GM12892 (cell line): ENCODE measurements at places on chromosomes 12 and 14.

DNA sequence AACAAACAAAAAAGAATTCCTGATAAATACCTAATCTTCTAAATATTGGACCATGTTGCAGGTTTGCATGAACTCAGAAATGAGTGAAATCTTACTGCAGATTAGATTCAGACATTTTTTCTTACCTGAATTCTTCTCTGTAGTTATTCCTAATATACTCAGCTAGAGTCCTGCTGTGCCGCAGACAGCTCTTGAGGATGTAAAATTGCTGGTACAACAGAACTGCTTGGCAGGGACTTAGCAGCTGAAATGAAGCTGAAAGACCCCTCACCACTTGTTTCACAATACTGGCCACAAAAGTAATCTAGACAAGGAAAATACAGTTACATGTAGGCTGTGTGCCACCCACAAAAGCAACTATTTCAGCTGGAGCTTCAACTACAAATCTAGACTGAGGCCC, 48.3 kb upstream of the KICS2 start:
- DNase-seq = no peak

- DNase-seq = no peak
Observed at GRCh38 chr14:63996625-63997220, 143.9 kb downstream of the SYNE2 start.

- DNase-seq = no peak
Observed at GRCh38 chr12:63078906-63079305, 72.1 kb downstream of the AVPR1A start.

GRCh38 chr14:58793131-58793740, 155.5 kb downstream of the DACT1 start:
- DNase-seq = no peak

- no peak for DNase-seq
Observed at GRCh38 chr12:92185052-92185451, 39.4 kb upstream of the BTG1 start.

GRCh38 chr14:48710133-48710532, 876.0 kb downstream of the RPS29 start:
- no peak for DNase-seq

DNA sequence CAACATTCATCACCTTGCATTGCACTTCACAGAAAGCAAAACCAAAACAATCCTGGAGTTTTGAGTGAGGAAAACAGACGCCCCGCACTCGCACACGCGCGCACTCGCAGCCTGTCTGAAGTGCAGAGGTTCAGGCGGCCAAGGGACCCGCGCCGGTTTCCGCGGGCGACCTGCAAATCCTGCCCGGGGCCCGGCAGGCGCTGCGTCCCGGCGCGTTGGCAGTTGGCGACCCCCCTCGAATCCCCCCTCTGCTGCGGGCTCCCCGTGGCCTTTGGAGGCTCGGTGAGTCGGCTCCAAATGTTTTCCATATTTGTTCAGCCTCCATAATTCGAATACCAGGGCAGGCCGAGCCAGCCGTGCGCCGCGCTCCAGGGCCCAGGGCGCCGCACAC, at the start of gene SSPN:
SSPN (plus strand) TSS at position 324 of the 391 bp plus-strand sequence. CDS start 100 bp downstream, outside the sequence.
- no peak for DNase-seq

GRCh38 chr12:65449400-65449799, 170.9 kb downstream of the MSRB3 start:
- no peak for DNase-seq

GRCh38 chr14:21308132-21308478, 28.2 kb downstream of the RPGRIP1 start:
- no peak for DNase-seq

- DNase-seq = no peak
Observed at GRCh38 chr12:16385782-16386646, 38.6 kb downstream of the MGST1 start.

DNA sequence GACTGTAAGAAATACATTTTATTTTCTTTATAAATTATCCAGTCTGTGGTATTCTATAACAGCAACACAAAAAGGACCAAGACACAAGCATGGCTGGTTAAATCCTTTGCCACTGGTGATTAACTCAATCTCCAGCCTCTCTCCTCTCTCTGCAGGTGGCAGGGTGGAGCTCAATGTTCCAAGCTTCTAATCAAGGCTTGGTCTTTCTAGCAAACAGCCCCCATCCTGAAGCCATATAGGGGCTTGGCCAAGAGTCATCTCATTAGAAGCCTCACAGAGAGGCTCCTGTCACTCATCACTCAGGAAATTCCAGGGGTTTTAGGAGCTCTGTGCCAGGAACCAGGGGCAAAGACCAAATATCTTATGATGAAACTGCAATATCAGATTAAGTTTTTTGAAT, 12.0 kb downstream of the C12orf75 start:
- DNase-seq = no peak

- DNase-seq = no peak
Observed at GRCh38 chr14:98133806-98134205, 1138.2 kb downstream of the BCL11B start.

GRCh38 chr12:108129017-108129812, at the start of gene WSCD2:
Gene WSCD2 (plus strand): TSS chr12:108129288. CDS start chr12:108195833, 66,545 bp downstream.
- no peak for DNase-seq

- no peak for DNase-seq
Observed at GRCh38 chr12:5870183-5870582, 74.9 kb downstream of the ANO2 start.

- DNase-seq = no peak
Observed at GRCh38 chr12:124175704-124176103, 119.2 kb upstream of the RFLNA start.

DNA sequence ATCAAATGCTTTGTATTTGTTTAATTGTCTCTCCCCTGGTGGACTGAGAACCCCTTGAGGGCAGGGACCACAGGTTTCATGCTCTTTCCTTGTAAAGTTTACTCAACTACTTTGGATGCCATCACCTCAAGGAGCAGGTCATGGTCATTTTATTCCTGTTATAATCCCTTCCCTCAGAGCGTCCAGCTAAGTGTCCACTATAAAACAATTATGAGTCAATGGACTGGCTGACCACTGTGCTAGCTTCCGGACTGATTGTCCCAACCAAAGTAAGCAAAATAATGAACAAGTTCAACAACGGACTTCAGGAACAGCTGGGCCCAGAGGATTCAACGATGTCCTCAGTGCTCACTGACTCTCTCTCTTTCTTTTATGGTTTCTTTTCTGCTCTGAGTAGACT, 18.2 kb downstream of the AK7 start:
- DNase-seq = no peak

- DNase-seq = peak; percentile 23
Observed at GRCh38 chr14:52021957-52022600, 32.7 kb downstream of the RTRAF start.

DNA sequence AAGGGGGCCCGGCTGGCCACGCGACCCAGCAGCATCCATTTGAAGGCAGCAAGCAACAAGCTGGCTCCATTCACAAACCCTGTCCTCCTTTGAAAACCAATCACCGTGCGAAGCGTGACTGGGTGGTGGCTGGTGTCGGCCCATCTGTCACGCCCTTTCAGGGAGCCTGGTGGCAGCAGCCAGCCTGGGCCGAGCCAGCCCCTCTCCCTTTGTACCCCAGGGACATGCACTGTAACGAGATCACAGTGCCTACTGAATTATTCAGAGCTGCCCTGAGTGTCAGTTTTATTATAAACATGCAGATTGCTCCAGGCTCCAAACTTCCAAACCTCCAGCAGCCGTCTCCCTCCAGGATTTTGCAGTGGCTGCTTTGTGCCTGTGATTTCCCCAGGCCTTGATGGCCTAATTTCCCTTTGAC, 22.3 kb upstream of the CTDSP2 start:
- no peak for DNase-seq

GRCh38 chr14:23308721-23309445, 2.2 kb downstream of the BCL2L2 start:
- no peak for DNase-seq

DNA sequence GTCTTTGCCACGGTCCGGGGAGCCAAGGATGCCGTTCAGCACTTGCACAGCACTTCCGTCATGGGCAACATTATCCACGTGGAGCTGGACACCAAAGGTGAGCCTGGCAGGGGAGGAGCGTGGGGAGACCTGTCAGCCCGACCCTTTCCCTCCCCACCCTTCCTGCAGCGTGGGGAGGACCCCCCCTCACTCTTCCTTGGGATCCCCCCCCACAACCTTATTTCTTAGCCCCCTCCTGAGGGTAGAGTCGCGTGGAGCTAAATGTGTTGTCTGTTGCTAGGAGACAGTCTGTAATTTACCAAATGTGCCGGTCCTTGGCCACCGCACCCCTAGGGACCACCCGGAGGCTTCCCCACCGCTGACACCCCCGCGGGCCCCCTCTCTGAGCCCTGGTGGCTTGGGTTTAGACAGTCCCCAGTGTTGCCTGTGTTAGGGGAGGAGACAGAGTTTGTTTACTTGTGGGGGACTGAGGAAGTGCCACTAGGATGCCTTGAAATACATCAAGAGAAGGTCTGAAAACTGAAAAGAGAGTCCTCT, 2.3 kb downstream of the SETD1B start:
- no peak for DNase-seq

- DNase-seq = no peak
Observed at GRCh38 chr14:74249433-74250375, 10.5 kb downstream of the VSX2 start.

DNA sequence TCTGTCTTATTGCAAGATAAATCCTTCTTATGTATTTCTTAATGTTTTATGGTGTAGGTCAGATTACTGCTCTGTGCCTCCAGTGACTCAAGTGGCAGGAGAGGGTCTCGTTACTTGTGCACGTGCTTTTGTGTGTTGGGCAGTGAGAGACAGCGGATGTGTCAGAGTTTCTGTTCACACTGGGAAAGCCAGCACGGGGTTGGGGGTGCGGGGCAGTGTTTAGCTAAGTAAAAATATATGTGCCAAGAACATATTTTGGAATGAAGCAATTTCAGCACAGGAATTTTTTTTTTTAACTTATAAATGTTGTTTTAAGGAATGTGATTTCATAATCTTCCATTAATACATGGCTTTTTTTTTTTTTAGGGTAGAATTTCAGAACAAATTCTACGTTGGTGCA, 4.5 kb upstream of the DNAH10 start:
- DNase-seq = no peak

DNA sequence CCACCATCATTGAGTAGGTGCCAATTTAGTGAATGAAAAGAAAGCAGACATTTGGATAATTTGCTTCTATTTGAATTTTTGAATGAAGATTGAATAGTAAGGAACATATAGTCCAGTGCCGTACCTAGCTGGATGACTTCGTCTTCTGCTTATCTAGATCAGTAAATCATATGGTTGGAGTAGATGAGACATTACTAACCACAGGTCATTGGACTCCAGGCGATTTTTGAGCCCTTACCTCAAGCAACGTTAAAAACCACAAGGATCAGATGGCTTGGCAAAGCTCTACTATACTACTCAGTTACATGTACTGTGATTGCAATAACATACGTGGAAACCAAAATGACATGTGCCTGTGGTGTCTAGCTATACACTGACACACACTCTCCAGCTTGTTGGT, 1.7 kb upstream of the SPATS2 start:
- no peak for DNase-seq

DNA sequence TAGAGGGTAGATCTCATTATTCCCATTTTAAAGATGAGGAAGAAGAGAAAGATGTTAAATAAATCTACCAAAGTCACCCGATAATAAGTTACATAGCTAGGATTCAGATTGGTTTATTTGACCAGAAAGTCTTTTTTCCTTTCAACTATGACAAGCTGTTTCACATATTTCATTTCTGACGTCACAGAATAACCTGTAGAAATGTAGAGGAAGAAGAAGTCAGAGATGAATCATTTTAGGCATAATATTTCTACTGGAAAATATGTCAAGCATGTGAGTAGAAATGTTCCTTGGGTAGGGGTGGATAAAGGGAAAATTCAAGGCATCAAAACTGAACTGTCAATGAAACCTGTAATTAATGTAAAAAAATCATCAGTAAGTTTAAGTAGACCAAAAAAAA, 107.0 kb downstream of the MGST1 start:
- DNase-seq = no peak
